ENCODE measurements at places on chromosomes 16 and 17. TPM values are rescaled to one million over a fixed set of nuclear protein-coding genes. Genes with fewer than 3 reads are reported as not detected.

- DNase-seq, result peak; percentile 40
Measured at GRCh38 chr16:57536306-57537193, at the start of gene CCDC102A. Gene CCDC102A, minus strand, starts transcription at chr16:57536571. Its CDS starts 7,394 bp downstream, at chr16:57529177.

The PMFBP1 gene
- 3.1 TPM for total RNA-seq

The C17orf67 gene
- 5.1 TPM for total RNA-seq

- no peak for DNase-seq
Measured at GRCh38 chr16:11781773-11782172, 15.3 kb downstream of the ZC3H7A start.

The TAT gene
- not detected for total RNA-seq

DNA sequence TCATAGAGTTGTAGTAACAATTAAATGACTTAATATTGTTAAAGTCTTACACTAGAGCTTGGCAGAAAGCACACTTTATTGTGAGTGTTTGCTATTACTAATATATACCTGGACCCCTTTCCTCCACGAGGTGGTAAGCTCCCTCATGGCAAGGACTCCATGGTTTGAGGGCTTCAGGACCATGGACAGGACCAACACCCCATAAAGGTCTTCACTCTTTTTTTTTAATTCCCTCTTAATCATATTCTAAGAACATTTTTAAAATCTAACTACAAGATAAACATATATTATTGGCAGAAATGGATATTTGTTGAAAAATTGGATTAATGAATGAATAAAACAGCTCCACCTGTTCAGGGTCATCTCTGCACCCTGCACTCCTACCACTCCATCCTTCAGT lies 154.5 kb downstream of the CBLN1 start:
- no peak for DNase-seq

The KRTAP16-1 gene
- total RNA-seq, result not detected

The PROCA1 gene
- 5.5 TPM for total RNA-seq

- no peak for DNase-seq
Measured at GRCh38 chr17:67157732-67158639, 87.0 kb downstream of the HELZ start.

The MSL1 gene
- 95.4 TPM for total RNA-seq

DNA sequence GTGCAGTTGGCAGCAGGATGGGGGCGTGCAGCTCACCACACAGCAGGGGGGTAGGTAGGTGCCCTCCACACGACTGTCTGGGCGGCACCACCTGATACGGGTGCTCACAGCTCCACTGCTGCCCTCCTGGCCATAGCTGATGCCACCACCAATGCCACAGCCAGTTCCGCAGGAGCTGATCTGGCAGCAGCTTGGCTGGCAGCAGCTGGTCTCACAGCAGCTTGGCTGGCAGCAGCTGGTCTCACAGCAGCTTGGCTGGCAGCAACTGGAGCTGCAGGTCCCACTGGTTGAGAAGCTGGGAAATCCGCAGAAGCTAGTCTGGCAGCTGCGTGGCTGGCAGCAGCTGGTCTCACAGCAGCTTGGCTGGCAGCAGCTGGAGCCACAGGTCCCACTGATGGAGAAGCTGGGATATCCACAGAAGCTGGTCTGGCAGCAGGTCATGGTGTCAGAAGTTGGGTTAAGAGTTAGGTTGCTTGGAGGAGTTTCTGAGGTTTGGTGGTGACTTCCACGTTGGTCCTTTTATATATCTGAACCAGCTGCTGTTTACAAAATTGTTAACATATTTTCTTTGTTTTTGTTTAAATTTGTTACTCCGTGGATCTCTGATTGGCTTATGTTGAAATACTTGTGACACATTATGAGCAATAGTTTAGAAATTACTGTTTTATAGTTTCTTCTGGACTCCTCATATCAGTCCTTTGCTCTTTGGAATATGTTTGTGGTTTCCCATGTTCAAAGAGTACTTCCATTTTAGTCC lies at the start of gene KRTAP1-5:
KRTAP1-5 (minus strand) TSS at position 494 of the 757 bp plus-strand sequence; CDS start at position 441, 53 bp downstream.
- DNase-seq, result no peak

DNA sequence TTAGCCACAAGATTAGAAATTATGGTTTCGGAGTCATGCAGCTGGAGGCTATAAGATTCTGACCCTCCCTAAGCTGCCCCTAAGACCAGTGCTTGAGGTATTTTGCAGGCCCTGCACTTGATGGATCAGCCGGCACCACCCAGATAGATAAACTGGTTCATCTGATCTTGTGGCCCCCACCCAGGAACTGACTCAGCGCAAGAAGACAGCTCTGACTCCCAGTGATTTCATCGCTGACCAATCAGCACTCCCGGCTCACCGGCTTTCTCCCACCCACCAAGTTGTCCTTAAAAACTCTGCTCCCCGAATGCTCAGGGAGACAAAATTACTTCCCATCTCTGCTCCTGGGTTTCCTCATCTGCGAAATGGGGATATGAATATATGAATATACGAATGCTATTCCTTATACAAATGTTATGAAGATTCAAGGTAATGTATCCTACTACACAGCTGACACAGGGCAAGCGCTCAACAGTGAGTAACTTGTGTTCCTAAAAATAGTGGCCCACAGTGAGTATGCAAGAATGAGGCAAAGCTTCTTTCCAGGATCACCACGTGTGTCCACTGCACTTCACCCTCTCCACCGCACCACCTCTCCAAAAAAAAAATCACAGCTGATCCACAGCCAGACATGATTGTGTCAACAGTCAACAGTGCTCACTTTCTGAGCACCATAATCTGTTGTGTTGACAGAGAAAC lies 33.3 kb upstream of the C16orf82 start:
- DNase-seq, result no peak

GRCh38 chr17:82599674-82600661 lies 48.3 kb downstream of the WDR45B start:
- DNase-seq, result no peak

DNA sequence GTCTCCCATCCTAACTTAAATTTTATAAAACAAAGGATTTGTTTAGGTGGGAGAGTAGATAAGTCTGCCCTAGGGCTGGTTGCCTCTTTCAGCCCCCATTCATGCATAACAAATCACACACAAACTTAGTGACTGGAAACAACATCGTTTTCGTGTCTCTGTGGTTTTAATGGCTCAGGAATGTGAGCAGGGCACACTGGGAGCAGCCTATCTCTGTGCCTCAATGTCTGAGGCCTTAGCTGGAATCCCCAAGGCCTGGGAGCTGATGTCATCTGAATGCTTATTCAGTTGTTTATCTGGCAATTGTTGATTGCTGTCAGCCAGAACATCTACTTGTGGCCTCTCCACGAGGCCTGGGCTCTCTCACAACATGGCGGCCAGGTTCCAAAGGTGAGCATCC lies 101.9 kb upstream of the HSBP1 start:
- no peak for DNase-seq

The DPEP3 gene
- total RNA-seq, result 0.10 TPM

The TNK1 gene
- total RNA-seq, result 1.5 TPM

The IKZF3 gene
- total RNA-seq, result 39.8 TPM

The OR1D2 gene
- not detected for total RNA-seq

DNA sequence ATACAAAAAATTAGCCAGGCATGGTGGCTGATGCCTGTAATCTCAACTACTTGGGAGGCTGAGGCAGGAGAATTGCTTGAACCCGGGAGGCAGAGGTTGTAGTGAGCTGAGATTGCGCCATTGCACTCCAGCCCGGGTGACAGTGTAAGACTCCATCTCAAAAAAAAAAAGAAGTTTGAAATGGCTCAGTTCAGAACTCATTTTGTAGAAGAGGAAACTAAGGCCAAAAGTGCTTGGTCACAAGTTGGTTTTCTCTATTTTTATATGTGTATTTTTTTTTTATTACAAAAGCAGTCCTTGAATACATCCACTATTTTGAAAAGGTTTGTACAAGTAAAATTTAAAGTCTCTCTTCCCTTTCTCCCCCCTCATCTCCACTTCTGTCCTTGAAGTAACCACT lies 5.5 kb downstream of the TAC4 start:
- DNase-seq, result no peak

The CFAP97D1 gene
- not detected for total RNA-seq

The SUPT6H gene
- 78.4 TPM for total RNA-seq

The MIEN1 gene
- total RNA-seq, result 50.2 TPM

GRCh38 chr17:49729069-49729468 lies 21.3 kb upstream of the SLC35B1 start:
- DNase-seq, result no peak

DNA sequence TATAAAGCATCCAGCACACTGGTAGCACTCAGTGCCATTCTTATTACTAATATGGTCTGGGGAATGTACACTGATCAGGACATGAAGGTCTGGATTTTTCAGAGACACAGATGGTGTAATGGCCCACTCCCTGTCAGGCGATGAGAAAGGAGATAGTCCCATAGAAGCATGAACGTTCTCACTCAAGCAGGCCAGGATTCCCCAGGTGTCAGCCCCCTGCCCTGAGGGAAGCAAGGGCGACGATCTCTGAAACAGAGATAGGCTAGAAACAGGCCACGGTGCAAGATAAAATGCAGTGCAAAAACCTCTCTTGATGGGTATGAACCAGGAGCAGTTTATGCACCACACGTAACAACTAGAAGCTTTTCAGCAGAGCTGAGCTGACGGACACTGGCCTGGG lies 10.6 kb downstream of the PRPSAP1 start:
- no peak for DNase-seq

GRCh38 chr16:63981639-63982038 lies 1140.2 kb downstream of the CDH11 start:
- no peak for DNase-seq

GRCh38 chr16:54288835-54289241 lies 2.3 kb upstream of the IRX3 start:
- no peak for DNase-seq
